K562 (cell line): ENCODE measurements at places on chromosomes 16 and 17. TPM values are rescaled to one million over a fixed set of nuclear protein-coding genes. Genes with fewer than 3 reads are reported as not detected.

Gene ASGR1
- 0.58 and 0.78 TPM in 2 replicates for total RNA-seq

DNA sequence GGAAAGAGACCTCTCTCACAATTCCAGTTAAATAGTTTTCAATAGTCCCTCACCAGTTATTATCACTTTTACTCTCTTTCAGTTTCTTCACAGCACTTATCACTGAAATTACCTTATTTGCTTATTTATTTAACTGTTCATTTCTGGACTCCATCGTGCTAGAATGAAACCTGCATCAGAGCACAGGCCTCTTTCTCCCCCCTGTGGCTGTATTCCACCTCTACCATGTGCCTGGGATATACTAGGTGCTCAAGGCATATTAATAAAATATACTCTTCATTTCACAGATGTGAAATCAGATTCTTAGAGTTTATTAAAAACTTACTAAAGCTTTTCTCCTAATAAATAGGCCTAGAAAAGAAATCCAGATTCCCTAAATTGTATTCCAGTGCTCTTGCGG lies 308.9 kb upstream of the MON1B start:
- no peaks in the 10 kb centered on the region for H3K27me3 ChIP-seq
- no peaks in the 10 kb centered on the region for H3K4me1 ChIP-seq
- H3K36me3 ChIP-seq, result no peaks in the 10 kb centered on the region
- H3K4me3 ChIP-seq, result no peak overlapping the region
- no peak for DNase-seq
- H3K27ac ChIP-seq, result no peak overlapping the region

GRCh38 chr16:66900721-66901441 lies 17.8 kb downstream of the CDH16 start:
- peak; percentile 60 for DNase-seq
- H3K36me3 ChIP-seq, result no peaks in the 10 kb centered on the region
- peak overlapping the region; percentile 30; the same call in 1 of the 2 replicates for H3K4me3 ChIP-seq
- H3K4me1 ChIP-seq, result peaks cover 39% of the 10 kb centered on the region
- peak overlapping the region; percentile 87 for H3K27ac ChIP-seq
- H3K27me3 ChIP-seq, result no peaks in the 10 kb centered on the region

Gene NPIPA5
- total RNA-seq, result 4.4 and 5.2 TPM in 2 replicates
